ENCODE measurements at places on chromosomes 6 and 20.

- DNase-seq: no peak
Measured at GRCh38 chr6:33209856-33210255, 1.6 kb downstream of the RING1 start.

DNA sequence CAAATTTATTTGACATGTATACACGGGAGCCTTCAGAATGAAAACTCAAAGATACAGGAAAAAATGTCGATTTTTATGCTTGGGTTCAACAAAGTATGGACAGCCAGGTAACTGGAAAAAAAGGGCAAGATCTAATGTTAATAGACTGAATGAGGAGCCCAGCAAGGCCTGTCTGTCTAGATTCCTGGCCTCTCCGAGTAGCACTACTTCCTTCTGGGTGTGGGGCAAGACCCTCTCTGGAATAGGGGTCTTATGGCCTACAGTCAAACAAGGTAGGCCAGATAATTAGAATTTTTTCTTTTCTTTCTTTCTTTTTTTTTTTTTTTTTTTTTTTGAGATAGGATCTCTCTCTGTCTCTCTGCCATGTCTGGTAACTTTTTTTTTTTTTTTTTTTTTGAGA lies 113.4 kb upstream of the SHLD1 start:
- no peak for DNase-seq

DNA sequence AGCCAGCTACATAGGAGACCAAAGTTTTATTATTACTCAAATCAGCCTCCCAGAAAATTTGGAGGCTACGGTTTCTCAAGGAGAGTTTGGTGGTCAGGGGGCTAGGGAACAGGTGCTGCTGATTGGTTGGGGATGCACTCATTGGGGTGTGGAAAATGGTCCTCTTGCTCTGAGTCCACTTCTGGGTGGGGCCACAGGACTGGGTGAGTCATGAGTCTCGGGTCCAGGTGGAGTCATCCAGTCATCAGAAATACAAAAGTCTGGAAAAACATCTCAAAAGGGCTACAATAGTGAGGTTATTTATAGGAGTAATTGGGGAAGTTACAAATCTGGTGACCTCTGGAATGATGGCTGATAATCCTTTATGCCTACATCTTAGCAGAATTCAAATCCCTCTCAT lies 54.3 kb upstream of the SLC22A16 start:
- no peak for DNase-seq

GRCh38 chr6:1689141-1689540 lies 79.4 kb downstream of the FOXC1 start:
- no peak for DNase-seq

DNA sequence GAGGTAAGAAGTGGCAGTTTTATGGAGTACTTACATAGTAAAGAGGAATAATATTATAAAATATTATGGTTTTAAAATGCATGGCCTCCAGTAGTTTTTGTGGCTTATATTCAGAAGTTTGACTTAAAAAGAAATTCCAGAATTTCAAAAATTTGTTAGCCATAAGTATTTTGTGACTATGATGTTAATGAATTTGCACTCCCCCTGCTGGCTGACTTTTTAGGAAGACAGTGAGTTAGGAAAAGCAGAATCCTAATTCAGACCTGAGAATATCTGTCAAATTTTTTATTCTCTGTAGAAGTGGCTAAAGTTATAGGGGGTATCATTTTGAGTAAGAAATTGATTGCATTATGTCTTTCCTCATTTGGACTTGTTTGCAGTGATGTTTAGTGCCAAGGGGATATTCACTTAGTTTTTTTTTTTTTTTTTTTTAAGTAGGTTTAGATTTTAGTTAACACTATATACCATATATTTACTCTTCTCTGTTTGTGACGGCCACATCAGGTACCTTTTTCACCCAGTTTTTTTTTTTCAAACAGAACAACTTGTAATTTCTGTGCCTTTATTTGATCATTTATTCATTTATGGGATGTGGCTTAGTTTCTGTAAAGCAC lies 40.8 kb downstream of the ZFAND3 start:
- no peak for DNase-seq

DNA sequence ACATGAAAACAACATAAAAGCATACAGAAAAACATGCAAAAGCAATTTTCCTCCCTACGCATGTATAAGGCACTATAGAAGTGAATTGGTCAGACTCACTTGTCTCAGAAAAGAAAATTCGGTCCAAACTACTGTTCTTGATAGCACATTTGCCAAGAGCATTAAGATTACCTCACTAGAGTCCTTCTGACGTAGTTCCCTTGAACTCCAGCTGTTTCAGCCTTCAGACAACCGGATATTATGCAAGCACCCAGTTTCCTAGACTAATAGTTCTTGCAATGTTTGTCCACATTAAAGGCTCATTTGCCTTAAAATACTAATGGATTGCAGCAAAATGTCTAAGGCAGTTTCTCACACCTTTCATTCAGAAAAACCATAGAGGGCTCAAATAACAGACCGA lies 2.5 kb upstream of the CASS4 start:
- DNase-seq: no peak

GRCh38 chr6:136438441-136438840 lies 111.8 kb downstream of the MAP7 start:
- no peak for DNase-seq

- DNase-seq: no peak
Measured at GRCh38 chr6:10230531-10230930, 184.3 kb downstream of the TFAP2A start.

- DNase-seq: no peak
Measured at GRCh38 chr20:49293122-49293521, 15.3 kb upstream of the ZNFX1 start.

- no peak for DNase-seq
Measured at GRCh38 chr6:158775832-158776231, 43.3 kb downstream of the EZR start.

DNA sequence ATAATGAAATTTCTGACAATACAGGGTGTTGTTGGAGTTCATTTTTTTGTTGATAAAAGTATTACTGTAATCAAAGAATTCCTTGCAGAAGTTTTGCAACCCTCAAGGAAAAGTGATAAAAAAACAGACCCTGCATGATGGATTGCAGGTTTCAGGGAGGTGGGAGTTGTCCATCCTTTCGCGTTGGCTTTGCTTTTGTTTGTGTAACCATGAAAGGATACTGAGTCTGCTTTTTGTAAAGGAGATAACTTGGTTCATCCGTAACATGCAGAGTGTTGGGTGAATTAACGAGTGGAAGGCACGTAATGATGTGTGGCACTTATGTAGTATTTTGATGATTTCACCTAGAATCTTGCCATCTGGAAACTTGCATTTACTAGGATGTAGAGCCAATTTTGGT lies 23.6 kb downstream of the FOXO3 start:
- no peak for DNase-seq

GRCh38 chr6:27441001-27441400 lies 31.9 kb downstream of the ZNF184 start:
- no peak for DNase-seq

DNA sequence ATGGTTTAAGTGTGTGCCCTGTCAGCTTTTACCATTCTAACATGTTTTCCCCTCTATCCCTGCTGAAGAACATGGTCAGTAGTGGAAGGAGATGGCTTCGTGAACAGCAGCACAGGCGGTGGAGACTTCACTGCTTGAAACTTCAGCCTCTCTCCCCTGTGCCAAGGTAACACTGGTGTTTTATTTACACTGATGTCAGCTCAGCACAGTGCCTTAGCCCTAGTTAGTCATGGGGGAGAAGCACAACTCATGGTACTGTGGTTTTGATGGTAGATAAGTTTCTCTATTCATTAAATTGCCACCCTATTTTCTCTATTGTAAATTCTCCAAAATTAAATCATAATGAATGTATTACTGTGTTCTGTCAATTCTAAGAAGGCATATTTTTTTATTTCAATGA lies 56.6 kb downstream of the MTHFD1L start:
- DNase-seq: no peak

- no peak for DNase-seq
Measured at GRCh38 chr20:50848846-50849673, 54.2 kb downstream of the BCAS4 start.

- DNase-seq: no peak
Measured at GRCh38 chr6:2770171-2770570, 5.0 kb downstream of the WRNIP1 start.

GRCh38 chr20:10555865-10556308 lies 117.9 kb downstream of the JAG1 start:
- DNase-seq: no peak

GRCh38 chr6:44356487-44356886 lies 14.0 kb downstream of the SPATS1 start:
- no peak for DNase-seq

DNA sequence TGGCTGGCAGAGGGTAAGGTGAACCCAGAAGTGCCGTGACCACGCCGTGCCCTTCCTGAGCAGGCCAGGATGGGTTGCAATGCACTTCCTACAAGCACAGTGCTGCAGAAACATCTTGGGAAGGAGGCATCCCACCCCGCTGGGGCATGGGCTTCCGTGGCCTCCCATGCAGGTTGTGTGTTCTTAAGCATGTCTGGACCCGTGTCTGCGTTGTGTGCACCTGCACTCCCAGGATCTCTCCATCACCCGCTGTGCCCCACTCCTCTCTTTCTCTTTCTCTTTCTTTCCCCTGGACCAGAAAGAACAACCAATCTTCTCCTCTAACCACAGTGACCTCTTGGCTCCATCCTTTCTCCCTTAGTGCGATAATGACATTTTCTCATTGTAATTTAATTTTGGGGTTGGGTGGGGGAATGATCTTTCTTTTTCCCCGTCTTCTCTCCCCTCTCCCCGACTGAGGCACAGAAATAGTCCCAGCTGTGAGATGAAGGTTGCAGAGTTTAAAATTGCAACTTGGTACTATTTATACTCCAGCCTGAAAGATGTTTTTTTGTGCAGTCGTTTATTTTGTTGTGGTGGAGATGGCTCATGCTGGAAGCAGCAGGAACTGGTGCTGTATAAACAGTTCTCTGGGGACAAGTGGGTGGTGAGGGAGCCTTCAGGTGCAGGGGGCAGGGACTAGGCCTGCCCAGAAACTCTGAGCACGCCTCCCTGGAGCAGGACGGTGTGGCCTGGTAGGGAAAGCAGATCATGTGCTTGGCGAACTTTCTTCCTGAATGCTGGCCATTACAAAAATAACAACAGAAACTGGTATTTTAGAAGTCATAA lies 20.5 kb downstream of the BCAS4 start:
- DNase-seq: no peak

GRCh38 chr20:14384416-14385175 lies 47.2 kb upstream of the FLRT3 start:
- no peak for DNase-seq

DNA sequence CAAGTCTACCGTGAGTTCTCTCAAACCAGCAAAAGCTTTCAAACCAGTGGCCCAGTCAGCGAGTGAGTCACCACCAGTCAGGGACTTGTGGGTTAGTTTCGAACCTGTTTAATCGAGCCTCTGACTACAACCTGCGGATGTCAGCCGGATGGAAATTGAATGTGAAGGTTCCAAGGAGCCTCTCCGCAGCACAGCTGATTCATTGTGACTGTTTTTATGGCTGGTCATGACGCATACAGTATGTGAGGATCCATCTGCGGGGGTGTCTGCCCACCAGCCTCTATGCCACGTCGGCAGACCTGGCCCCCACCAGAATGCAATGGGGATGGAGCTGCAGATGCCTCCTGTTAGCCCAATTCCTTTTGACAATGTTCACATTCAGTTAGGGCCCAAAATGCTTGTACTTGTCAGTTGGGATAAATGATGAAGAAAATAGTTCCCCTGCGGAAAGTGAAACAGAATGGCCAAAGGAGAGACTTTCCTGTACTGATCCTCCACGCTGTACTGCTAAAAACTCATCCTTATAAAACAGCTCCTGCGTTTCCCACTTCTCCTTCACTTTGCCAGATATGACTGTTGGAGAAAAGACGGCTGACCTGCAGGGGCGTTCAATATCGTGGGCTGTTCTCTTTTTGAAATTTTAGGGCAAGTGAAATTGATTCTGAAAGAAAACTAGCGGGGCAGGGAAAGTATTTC lies 206.6 kb downstream of the TFAP2B start:
- DNase-seq: no peak

DNA sequence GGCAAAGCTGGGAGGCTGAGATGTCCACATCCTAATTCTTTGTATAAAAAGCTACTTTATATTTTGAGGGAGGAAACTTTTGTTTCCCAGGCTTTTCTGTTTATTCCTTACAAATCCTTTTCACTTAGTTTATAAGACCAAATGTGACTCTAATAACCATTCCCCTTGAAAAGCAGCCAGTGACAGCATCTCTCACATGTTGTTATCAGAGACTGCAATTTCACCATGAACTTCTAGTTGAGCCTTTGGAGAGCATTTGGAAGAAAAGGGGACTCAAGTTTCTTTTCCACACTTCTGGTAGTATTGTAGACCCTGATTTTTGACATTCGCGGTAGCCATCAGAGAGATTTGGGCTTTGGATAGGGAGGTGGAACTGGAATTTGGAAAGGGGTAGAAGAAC lies 215.8 kb downstream of the RNF144B start:
- DNase-seq: no peak

GRCh38 chr6:164534070-164534766 lies 775.2 kb downstream of the C6orf118 start:
- DNase-seq: no peak

- no peak for DNase-seq
Measured at GRCh38 chr6:52610011-52610410, 33.2 kb upstream of the TRAM2 start.

- DNase-seq: no peak
Measured at GRCh38 chr6:90136176-90136575, 160.5 kb downstream of the BACH2 start.

DNA sequence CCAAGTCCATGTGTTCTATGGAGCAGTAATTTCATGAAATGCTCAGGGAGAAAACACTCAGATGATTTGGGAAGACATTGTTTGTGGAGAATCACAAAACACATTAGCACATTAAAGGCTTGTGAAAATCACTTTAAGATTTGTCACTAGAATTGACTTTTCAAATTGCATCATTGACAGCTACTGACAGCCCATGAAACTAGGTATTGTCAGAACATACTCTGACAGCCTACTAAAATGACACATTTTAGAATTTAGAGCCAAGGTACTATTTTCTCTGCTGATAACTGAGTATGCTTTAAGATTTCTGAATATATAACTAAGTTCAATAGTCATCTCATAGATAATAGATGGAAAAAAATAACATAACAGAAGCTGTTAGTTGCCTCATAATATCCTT lies 67.4 kb upstream of the FOXC1 start:
- DNase-seq: no peak

- no peak for DNase-seq
Measured at GRCh38 chr6:111793711-111794111, 79.5 kb downstream of the FYN start.

DNA sequence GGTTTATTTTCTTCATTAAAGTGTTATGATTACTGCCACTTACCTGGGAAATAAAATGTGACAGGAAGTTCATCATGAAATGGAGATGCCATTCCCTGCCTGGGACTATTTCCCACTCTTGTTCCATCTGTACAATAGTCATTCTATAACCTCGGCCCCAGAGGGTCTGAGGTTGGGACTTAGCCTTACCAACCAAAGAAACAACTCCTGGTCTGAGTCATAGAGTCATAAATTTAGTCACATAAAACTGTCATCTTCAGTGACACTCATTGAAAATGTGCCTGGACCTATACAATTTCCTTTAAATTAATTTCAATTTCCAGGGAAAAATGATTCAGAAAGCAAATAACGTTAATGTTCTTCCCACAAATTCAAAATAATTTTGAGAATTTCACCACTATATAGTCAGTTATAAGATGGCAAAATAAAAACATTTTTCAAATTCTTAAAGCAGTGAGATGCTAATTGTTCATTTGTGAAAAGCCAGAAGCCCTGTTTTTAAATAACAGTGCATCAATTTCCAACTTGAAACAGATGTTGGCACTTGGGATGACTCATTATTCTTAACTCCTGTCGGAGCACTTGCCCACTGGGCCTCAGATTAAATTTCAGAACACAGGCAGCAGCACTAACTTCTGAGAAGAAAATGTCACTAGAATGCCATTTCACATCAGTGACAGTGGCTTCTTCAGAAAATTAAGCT lies 201.2 kb upstream of the SMLR1 start:
- DNase-seq: no peak
